ENCODE measurements at places on chromosomes 11 and 22. TPM values are rescaled to one million over a fixed set of nuclear protein-coding genes. Genes with fewer than 3 reads are reported as not detected.
A peak's percentile ranks its signal among the peaks of the same experiment; 100 is the strongest.

DNA sequence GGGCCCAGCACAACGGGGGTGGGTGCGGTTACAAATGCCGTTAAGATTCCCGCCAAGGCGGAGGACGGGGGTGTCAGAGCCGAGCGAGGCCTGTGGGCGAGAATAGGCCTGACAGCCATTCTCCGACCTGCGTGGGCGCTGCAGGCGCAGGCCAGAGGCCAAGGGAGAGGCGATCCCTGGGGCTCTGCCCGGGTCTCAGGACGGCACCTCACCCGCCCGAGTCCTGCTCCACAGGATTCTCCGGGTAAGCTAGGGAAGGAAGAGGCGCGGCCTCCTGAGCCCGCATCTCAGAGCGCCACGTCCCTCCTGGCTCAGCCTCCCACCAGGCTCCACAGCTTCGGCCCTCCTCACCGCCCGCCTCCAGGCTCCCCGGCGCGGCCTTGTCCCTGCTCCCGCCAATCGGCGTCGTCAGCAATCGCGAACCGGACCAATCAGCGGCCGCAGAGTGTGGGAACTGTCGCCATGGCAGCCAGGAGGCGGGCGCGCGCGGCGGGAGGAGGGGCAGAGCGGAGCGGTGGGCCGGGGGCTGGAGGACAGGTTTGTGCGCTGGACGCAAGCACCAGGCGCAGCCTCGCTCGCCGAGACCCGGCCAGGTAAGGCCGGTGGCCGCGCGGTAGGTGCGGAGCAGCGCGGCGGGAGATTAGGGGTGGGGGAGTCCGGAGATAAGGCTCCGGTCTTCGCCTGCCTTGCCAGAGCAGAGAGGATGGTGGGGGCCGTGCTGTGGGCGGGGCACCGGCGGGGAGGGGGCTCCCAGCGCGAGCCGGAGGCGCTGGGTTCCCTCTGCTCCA is at the start of gene NUCB2:
Gene NUCB2, plus strand, starts transcription at position 504 of the 788 bp plus-strand sequence. CDS start 18,585 bp downstream, outside the sequence.
- peak; percentile 95 for DNase-seq

DNA sequence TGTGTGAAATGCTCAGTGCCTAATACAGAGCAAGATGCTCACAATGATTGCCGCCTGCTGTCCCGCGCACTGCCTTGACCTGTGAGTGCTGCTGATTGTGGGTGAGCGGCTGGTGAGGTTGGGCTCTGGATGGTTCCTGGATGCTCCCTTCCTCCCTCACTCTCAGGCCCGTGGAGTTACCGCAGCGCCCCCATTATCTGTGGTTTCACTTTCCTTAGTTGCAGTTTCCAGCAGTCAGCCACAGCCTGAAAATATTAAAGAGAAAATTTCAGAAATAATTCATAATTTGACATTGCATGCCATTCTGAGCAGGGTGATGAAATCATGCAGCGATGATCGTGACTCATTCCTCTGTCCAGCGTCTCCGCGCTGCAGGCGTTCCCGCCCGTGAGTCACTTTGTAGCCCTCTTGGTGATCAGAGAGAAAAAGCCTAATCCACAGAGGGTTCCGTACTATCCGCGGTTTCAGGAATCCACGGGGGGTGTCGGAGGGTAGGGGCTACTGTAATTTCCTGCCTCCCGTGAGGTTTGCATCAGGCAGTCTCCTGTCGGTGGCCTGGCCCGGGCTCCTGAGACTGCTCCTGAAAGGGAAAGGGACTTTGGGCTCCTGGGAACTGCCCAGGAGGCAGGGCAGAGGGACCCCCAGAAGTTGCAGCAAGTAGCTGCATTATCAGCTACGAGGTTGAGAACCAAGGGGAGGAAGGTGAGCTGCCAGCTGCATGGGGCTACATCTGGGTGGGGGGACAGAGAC is 10.6 kb downstream of the RPL3 start:
- peak; percentile 89 for DNase-seq

- DNase-seq, result no peak
Measured at GRCh38 chr11:111637885-111638284, 35.6 kb downstream of the SIK2 start.

DNA sequence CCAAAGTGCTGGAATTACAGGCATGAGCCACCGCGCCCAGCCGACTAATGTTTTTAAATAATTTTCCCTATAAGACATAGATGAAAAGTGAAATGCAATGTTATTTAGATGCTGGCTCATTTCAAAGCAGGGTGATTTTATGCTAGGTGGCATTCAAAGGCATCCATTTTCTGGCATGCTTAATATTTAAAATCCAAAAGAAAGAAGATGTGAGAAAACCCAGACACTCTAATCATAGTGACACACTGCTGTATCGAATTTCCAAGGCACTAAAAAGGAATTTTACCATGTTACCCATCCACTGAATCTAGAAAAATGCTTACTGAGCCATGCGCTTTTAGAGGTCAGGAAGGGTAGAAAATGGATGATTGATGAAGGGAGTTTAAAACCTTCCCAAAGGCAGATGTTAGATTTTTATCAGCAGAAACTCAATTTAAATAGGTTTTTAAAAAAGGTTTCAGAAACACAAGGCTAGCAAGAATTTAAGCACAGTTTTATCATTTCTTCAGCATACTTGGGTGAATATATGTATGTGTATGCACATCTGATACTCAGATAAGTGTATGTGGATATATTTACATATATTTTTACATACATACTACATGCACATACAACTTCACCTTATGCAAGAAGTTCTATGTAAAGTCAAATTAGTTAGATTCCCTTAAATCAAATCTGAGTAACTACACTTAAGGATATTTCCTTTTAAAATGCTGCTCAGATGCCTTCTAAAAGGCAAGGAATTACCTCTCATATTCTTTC is 24.1 kb upstream of the CCDC89 start:
- no peak for DNase-seq

GRCh38 chr11:132471466-132471865 is 1060.8 kb downstream of the OPCML start:
- peak; percentile 77 for DNase-seq

DNA sequence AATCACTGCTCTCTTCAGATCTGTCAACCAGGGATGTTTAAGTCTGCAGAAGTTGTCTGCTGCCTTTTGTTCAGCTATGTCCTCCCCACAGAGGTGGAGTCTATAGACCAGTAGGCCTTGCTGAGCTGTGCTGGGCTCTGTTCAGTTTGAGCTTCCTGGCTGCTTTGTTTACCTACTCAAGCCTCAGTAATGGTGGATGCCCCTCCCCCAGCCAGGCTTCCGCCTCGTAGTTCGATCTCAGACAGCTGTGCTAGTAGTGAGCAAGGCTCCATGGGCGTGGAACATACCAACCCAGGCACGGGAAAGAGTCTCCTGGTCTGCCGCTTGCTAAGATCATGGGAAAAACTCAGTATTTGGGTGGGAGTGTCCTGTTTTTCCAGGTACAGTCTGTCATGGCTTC is 27.6 kb upstream of the CASP12 start:
- no peak for DNase-seq

DNA sequence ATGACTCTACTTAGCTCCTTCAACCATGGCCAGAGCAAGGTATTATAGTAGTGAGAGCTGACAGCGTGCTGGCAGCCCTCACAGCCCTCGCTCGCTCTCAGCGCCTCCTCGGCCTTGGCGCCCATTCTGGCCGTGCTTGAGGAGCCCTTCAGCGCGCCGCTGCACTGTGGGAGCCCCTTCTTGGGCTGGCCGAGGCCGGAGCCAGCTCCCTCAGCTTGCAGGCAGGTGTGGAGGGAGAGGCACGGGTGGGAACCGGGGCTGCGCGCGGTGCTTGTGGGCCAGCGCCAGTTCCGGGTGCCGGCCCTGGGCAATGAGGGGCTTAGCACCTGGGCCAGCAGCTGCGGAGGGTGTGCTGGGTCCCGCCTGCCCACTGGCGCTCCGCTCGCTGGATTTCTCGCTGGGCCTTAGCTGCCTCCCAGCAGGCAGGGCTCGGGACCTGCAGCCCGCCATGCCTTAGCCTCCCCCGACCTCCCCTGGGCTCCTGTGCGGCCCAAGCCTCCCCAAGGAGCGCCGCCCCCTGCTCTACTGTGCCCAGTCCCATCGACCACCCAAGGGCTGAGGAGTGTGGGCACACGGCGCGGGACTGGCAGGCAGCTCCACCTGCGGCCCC is 63.1 kb downstream of the SPATA19 start:
- no peak for DNase-seq

- DNase-seq, result no peak
Measured at GRCh38 chr11:120556797-120557196, 45.2 kb downstream of the GRIK4 start.

DNA sequence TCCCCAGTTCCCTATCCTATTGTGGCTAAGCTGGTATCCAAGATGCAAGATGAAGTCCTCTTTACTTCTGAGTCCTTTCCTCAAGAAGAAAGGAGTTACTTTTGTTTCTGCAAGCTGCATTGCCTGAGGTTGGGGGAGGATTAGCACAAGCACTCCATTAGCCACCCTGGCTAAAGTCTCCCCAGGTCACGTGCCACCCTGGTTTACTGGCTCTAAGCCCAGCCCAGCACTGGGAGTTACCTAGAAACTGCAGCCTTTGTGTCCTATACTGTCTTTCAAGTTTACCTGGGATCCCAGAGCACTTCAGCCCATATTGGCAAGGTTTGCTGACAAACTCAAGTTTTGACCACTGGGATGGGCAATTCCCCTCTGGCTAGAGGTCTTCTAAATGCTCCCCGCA is 78.4 kb upstream of the DBX1 start:
- DNase-seq, result no peak

- peak; percentile 11 for DNase-seq
Measured at GRCh38 chr11:116576526-116576925, 196.3 kb downstream of the BUD13 start.

DNA sequence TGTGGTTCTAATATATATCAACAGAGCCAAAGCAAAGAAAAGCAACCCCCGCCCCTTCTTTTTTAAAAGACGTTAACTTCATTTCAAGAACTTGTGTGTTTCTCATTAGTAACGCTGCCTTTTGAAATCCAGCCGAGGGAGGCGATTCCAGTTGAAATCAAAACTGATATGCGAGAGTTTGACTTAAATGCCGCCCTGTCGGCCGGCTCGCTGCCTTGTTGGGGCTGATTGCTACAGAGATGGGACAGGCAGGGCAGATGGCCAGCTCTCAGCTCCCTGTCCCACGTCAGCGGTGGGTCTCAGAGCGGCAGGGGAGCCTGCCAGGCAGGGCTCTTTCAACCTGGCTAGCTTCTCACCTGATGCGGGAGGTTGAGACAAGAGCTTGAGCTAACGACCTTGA is 51.9 kb upstream of the ALX4 start:
- DNase-seq, result no peak

GRCh38 chr22:41474872-41475451 is 6.0 kb downstream of the ACO2 start:
- DNase-seq, result no peak

DNA sequence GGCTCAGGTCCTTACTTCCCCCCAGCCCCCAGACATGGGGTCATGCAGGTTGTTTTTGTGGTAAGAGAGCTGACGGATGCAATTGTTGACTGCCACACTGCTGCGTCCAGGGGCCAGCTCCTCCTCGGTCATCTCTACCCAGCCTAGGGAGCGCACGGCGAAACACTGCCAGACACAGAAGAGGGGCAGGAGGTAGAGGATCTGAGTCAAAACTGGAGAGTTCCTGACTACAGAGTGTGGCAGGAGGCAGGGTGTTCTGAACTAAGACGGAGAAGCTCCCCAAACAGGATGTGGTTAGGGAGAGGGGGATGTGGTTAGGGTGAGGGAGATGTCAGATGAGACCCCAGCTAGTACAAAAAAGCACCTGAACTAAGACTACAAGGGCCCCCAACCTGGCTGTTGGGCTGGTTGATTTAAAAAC is 12.3 kb downstream of the SMPD1 start:
- no peak for DNase-seq

- DNase-seq, result no peak
Measured at GRCh38 chr22:30121960-30122359, 41.7 kb downstream of the HORMAD2 start.

GRCh38 chr11:35523331-35523768 is 2.1 kb downstream of the PAMR1 start:
- DNase-seq, result no peak

- DNase-seq, result no peak
Measured at GRCh38 chr22:28241656-28242290, 322.7 kb upstream of the PITPNB start.

DNA sequence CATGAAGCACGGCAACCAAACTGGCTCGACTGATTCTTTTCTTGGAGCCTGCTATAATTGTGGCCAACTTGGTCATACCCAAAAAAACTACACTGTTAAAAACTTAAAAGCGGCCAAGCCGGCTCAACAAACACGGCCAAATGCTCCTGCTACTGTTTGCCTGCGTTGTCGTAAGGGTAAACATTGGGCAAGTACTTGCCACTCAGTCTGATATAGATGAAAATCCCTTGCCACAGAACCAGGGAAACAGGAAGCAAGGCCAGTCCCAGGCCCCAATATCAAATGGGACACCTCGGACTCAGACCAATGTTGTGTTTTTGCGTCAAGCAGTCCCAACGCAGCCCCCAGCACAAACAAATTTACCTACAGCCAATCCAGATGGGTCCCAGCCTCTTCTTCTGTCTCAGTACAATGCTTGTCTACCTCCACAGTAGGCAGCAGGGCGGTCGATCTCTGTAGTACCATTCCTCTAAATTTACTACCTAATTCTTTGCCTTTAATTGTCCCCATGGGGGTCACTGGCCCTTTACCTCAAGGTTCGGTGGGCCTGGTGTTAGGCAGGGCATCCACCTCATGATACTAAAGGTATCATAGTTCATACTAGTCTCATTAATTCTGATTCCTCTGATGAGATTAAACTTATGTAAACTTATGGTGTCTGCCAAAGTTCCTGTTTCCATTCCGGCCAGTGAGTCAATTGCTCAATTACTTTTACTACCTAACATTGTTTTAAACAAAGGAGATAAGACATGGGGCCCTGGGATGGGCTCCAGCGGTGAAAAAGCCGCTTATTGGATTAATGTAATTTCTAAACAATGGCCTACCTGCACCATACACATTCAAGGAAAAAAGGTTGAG is 3.7 kb upstream of the COMT start:
- DNase-seq, result no peak

The OR5M10 gene
- not detected for polyA plus RNA-seq

The DDIAS gene
- polyA plus RNA-seq, result 12.7 TPM

The OR51Q1 gene
- not detected for polyA plus RNA-seq

The TIMM10 gene
- 124 TPM for polyA plus RNA-seq

The DCDC1 gene
- polyA plus RNA-seq, result 0.02 TPM

The FGF4 gene
- not detected for polyA plus RNA-seq

The CSRP3 gene
- polyA plus RNA-seq, result not detected

The MMP1 gene
- 22.1 TPM for polyA plus RNA-seq

The CCDC117 gene
- 3.8 TPM for polyA plus RNA-seq

The GAL3ST1 gene
- not detected for polyA plus RNA-seq

Measured in mammary epithelial cell (primary cell).